ENCODE measurements at places on chromosomes 11 and 22.

- DNase-seq = no peak
Observed at GRCh38 chr11:26551186-26551801, 20.8 kb downstream of the MUC15 start.

DNA sequence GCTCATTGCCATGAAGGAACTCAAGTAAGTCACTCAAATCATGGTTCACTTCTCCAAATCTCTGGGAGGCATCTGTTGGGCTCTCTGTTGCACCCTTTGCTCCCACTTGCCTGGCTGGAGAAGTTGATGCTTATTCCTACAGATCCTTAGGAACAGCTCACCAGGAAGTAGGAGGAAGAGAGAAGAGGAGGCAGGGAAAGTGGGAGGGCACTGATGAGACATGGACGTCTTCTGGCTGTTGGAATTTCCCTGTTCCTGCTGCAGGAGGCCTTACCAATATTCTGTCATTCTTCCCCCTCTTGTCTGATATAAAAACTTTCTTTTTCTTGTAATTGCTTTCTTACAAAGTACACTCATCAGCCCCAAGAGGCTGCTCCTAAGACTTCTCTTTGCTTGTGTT lies 13.6 kb downstream of the POLR2F start:
- no peak for DNase-seq

DNA sequence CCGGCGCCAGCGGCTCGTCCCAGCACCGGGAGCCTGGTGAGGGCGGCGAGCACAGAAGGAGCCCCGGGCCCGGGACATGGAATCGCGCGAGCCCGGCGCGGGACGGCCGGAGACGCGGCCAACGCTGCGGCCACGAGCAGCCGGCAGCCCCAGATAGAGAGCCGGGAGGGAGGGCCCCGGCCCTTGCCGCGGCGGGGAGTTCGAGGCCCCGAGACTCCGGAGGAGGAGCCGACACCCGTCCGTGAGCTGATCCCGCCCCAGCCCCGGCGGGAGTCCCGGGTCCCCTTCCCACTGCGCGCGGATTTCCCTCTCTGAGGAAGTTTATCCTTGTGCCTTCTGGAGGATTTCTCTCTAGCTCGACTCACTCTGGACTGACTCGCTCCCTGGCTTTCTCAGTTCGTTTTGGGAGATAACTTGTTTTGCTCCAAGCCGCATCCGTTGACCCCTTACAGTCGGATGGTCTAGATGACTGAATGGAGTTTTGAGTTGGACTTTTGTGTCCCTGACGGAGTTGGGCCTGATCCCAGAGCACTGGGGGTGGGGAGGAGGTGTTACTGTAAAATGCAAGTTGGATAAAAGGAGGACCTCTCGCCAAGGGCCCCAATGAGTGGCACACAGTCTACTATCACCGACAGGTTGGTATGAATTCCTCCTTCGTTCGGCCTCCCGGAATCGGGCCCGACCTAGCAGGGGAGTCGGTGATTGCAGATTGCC lies 585 bp downstream of the ARHGEF12 start:
- peak; percentile 53 for DNase-seq

GRCh38 chr11:111819829-111820237 lies 51.5 kb downstream of the ALG9 start:
- DNase-seq = no peak

DNA sequence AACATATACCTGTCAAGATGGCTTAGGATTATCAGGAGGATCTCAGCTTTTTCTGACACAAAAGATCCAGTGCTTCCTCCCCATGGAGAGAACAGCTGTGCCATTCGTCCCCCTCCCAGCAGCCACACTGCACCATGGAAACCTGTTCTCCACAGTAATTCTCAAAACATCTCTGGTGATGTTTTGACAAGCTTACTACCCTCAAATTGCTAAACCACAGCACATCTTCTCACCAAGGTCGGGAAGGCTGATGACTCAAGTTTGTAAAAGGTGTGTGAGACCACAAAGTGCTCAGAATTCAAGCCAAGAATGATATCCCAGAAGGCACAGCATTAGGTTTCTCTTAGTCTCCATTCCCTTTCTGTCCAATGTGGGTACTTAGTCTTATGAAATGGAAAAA lies 3.9 kb upstream of the RAB38 start:
- no peak for DNase-seq

GRCh38 chr11:115182282-115182955 lies 321.8 kb downstream of the CADM1 start:
- no peak for DNase-seq

GRCh38 chr22:31272522-31273446 lies 19.5 kb downstream of the PIK3IP1 start:
- DNase-seq = no peak

- DNase-seq = no peak
Observed at GRCh38 chr11:118229274-118229847, 4.5 kb upstream of the JAML start.

DNA sequence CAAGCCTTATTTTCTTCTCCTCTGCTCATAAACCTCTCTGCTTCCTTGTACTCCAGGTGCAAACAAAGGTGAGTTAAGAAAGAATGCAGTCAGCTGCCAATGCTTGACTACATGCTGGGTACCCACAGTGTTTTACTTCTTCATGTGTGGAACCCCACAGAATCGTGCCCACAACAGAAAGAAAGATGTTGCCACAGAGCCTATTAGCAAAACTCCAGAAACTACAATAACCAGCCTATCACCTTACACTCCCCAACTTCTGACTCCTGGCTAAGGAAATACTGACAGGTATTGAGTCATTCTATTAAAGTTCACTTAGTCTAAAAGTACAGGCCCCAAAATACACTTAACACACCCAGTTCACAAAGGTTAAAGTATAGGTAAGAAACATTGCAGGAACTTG lies 56.9 kb upstream of the CCDC89 start:
- no peak for DNase-seq

DNA sequence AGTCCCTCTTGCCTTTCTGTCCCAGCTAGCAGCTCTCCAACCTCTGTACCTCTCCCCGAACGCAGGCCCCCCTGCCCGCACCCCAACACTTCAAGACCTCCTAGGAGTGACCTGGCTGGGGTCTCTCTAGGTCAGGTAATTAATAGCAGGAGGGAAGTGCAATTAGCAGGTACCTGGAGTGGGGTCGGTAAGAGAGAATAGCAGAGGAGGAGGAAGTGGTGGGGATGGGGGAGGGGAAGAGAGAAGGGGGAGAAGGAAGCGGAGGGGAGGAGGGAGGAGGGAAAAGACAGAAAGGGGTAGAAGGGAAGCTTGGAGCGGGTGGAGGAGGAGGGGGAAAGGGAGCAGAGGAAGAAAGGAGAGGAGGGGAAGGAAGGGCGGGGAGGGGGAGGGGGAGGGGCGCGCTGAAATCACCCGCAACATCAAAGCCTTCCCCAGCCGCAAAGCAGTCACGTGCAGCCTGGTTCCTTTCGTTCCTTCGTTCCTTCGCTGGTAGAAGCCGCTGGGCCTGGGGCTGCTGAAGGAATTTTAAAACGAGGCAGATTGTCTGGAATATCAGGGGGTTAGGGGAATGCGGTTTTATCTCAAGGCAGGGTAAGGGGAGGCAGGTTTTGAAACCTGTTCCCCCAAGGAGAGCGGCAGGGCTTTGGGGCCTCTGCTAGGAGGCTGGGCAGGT lies 29.3 kb upstream of the TCF20 start:
- DNase-seq = no peak

- no peak for DNase-seq
Observed at GRCh38 chr11:22976146-22976545, 115.9 kb upstream of the CCDC179 start.

GRCh38 chr22:45667486-45667885 lies 4.1 kb upstream of the ATXN10 start:
- no peak for DNase-seq

DNA sequence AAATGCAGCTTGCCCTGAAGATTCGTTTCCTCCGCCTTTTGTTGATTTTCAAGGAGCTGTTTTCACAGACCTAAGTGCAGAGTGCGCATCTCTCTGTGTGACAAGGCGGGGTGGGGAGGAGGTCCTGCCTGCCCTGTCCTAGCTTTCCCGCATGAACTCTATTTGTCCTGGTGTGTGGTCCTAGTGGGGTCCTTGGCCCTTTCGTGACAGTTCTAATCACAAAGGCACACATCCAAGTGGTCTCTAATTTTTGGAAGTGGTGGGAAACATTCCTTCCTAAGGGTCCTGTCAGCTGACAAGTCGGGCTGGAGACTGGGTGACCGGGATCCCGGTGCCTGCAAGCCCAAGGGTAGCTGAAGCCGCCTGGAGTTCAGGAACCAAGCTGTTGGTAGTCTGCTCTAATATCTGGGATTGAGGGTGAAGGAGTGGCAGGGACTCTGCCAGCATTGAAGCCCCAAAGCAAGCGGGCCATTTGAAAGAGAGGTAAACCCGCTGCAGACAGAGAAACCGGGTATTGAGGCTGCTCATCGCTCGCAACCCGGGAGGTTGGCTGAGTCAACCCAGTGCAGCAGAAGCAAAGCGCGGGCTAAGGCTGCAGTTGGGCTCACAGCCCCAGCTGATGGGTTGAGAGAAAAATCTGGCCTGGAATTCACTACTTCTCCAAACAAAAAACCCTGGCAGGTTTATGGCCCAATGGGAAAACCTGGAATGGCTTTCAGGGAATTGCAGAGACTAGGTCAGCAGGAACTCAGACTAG lies 28.1 kb upstream of the FBXO3 start:
- peak; percentile 72 for DNase-seq

GRCh38 chr11:9823439-9823838 lies 159.6 kb downstream of the SWAP70 start:
- DNase-seq = no peak

Measured in occipital lobe (tissue), 3 donors.